ENCODE measurements at places on chromosomes 7 and 10.

DNA sequence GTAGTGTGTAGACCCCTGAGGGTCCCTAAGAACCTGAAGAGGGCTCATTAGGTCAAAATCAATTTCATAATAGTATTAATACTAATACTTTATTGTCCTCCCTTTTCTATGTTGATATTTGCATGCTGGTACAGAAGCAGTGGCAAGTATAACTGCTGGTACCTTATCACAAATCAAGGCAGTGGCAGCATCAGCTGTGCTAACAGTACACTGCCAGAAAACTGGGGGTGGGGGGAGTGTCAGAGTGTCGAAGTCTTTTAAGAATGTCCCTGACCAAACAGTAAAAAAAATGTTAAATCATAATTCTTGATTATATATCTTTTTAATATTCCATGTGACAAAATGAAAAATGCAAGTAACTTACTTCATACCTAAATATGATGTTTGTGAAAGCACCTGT, 716.9 kb downstream of the MAGI2 start:
- no peak for DNase-seq

- DNase-seq: peak; percentile 44
Measured at GRCh38 chr7:23184709-23185359, 3.0 kb downstream of the NUP42 start.

GRCh38 chr7:132837529-132837928, 244.4 kb downstream of the CHCHD3 start:
- DNase-seq: peak; percentile 36

DNA sequence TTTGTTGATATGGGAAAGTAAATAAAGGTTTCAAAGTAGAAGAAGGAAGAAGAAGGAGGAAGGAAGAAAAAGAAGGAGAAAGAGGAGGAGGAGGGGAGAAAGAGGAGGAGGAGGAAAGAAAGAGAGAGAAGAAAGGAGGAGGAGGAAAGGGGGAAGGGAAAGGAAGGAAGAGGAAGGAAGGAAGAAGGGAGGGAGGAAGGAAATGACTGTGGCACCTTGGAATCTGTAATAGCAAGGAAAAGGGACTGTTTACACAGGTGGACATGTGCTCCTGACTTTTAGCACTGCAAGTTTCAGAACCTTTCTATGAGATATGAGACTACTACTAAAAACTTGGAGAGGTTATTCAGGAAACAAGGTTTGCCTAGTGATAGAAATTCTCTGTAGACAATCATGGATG, 153.2 kb downstream of the BTAF1 start:
- no peak for DNase-seq

DNA sequence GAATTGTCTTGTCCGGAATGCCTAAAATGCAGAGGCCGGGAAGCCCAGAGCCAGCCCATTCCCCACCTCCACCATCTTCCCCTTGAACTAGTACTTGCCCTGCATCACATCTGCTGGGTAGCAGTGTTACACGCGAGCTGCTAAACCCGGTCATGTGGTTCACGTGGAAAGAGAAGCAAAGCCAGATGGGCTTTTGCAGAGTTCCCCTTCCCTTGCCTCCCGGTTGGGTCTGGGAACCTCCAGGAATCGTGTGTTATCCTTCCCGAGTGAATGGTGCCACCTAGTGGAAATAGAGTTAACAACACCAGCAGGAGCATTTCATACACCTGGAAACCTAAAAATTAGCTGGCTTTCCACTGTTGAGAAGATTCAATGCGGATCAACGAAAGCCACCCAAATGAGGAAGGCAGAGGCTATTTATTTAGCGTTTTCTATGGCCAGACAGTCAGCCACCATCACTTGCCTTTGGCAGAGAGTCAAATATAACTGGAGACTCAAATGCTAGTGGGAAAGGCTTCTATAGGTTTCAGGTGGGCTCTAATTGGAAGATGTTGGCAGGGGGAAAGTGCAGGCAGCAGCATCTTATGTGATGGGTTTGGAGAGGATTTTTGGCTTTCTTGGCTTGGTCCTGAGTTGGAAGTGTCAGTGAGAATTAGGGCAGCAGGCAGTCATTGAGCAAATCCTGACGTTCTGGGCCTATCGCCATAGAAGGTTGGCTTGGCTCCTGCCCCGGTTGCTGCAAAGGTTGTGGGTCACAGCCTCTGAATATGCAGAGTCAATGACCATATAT, 12.9 kb upstream of the DENND2A start:
- peak; percentile 59 for DNase-seq

- DNase-seq: no peak
Measured at GRCh38 chr10:46517541-46517940, 38.9 kb downstream of the GPRIN2 start.

DNA sequence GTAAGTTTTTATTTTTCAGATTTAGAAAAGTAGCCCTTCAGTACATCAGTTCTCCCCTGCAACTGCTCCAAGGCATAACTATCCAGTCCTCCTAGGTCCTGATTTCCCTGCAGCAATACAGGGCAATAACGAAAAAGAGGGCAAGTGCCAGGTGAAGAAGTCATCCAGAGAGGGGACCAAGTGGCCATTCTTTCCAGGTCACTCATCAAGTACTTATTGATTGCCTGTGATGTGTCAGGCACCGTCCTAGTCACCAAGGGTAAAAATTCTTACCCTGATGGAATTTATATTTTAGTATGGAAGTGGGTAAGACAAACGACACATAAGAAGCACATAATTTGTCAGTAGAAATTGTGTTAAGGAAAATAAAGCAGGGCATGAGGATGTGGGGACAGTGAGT, 67.1 kb upstream of the GSDME start:
- DNase-seq: no peak

GRCh38 chr7:36732806-36733205, 8.5 kb upstream of the AOAH start:
- no peak for DNase-seq

DNA sequence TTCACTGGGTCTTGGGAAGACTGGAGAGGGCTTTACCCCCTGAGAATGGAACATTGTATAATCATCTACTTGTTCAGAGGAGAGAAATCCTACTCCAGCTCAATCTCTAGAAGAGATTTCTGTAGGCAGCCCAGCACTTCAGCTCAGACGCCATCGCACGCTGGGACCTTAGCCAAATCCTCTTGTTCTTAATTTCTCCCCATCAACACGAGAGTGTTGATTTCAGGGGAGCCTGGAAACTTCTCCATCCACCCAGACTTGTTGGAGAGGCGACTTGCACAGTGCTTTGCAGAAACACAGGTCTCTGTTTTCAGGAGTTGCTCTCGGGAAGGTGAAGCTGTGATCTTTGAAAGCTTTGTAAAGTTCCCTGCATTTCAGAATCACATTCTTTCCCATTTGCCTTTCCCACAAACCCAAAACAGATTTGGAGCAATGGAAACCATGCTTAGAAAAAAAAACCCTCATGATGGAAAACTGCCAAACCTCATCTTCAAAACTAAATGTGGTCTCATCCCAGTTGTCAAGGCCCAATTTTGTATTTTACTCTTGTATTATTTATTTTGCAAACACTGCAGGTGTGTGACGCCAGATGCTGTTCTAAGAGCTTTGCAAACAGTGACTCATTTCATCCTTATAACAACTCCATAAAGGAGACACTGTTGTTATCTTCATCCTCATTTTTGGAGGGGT, 60.9 kb downstream of the CALML3 start:
- DNase-seq: no peak

- peak; percentile 41 for DNase-seq
Measured at GRCh38 chr7:151157645-151158329, 9.7 kb downstream of the GBX1 start.

GRCh38 chr10:20474064-20474463, 423.0 kb downstream of the NEBL start:
- no peak for DNase-seq

GRCh38 chr10:68052463-68052862, 22.6 kb downstream of the HERC4 start:
- no peak for DNase-seq

- DNase-seq: no peak
Measured at GRCh38 chr7:90752051-90752450, 155.9 kb downstream of the CDK14 start.

- DNase-seq: peak; percentile 33
Measured at GRCh38 chr10:22250897-22251660, 33.3 kb upstream of the EBLN1 start.

DNA sequence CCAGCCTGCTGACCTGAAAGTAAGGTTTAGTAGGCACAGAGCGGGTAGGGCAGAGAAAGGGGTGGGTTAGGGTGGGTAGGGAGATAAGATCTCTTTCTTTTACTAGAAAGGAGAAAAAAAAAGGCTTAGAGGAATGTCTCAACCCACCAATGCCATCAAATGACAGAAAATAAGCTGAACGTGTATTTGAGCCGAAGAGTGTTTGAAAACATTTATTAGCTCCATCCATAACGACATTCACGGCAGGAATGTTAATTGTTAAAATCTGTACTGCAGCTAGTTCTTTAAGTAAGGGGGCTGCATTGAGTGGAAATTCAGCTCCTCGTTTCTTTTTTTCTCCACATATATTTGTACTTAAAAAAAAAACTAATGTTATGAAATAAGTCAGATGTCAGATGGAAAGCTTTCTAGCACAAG, 63.7 kb upstream of the ARID5B start:
- DNase-seq: no peak

- no peak for DNase-seq
Measured at GRCh38 chr7:128170461-128170860, 70.6 kb upstream of the LEP start.

DNA sequence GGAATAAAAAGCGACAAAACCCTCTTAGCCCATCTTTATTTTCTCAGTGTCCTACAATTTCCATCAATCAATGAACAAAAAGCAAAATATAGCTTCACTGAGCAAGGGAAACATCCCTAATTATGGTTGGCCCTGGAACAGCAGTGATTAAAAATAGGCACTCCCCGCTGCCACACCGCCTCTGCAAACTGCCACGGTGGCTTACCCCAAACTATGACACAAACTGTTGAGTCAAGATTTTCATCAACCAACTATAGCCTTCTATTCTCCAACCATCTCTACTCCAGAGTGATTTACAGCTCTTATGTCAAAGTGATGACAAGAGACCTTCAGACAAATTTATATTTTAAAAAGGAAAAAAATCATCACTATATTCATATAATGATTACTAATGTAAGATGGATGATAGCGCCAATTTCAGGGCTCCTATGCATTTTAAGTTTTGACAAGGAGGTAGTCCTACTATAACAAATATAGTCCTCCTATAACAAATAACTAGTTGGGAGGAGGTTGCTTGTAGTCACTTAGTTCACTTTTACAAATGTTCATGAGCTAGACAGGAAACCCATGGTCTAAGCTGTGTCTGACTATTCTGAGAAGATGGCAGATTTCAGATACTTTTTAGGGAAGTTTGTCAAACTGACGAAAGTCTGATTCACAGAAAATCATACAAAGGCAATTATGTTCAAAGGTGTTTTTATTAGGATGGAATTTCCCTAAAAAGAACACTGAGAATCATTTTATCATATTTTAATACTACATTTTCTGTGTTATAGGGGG, 26.3 kb downstream of the DENND11 start:
- no peak for DNase-seq

GRCh38 chr10:86598151-86598550, 56.2 kb upstream of the OPN4 start:
- DNase-seq: peak; percentile 45

GRCh38 chr7:114941692-114942091, 19.8 kb downstream of the MDFIC start:
- no peak for DNase-seq

DNA sequence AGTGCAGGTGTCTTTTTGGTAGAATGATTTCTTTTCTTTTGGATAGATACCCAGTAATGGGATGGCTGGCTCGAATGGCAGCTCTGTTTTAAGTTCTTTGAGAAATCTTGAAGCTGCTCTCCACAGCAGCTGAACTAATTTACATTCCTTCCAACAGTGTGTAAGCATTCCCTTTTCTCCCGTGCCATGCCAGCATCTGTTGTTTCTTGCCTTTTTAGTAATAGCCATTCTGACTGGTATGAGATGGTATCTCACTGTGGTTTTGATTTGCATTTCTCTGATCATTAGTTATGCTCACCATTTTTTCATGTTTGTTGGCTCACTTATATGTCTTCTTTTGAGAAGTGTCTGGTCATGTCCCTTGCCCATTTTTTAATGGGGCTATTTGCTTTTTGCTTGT, 486.3 kb downstream of the GALNT17 start:
- no peak for DNase-seq

- peak; percentile 73 for DNase-seq
Measured at GRCh38 chr7:135930565-135931461, 46.3 kb downstream of the MTPN start.

DNA sequence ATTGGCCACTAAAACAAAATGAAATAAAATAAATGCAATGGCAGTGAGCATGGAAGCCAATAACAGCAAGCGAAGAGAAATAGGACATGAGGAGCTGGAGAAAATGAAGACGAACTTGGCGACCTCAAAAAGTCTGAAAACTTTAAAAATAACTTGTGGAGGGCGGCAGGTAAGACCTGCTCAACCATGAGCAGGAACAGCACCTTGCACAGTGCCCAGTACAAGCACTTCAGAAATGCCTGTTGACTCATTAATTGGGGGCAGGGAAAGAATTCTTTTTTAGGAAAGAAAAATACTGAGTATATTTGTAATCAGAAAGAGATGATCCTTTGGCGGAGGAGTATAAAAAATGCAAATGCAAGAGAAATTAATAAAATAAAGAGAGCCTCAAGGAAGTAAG, 78.0 kb downstream of the XPNPEP1 start:
- DNase-seq: no peak

DNA sequence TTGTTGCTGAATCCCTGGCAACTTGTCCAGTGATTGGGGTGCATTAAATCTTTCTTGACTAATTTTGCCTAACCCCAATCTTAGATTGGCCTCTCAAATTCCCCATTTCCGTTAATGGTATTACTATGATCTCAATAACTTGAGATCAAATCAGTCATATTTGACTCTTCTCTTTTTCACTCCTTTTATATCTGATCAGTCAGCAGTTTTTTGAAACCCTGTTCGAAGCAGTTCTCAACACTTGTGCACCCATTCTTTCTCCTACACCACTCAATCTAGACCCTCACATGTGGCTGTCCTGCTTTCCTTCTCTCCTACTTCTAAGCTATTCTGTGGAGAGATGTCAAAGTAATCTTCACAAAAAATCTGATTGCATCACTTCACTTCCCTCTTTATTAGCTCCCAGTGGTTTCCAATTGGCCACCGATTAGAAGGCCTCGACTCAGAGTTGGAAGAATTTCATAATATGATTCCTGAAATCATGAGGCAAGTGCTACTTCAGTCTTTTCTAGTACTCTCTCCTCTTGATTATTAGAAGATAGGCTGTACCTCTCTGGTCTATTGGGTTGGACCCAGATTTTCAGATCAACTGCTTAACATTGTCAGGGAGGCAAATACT, 128.9 kb downstream of the ZNF365 start:
- DNase-seq: peak; percentile 20

- no peak for DNase-seq
Measured at GRCh38 chr10:99013885-99014284, 221.8 kb downstream of the HPSE2 start.

- DNase-seq: no peak
Measured at GRCh38 chr7:68441645-68442044, 1156.6 kb upstream of the AUTS2 start.
